Activated naive CD8-positive, alpha-beta T cell treated with anti-CD3 and anti-CD28 coated beads for 36 hours (primary cell): ENCODE measurements at places on chromosomes 5 and 9. TPM values are rescaled to one million over a fixed set of nuclear protein-coding genes. Genes with fewer than 3 reads are reported as not detected.
A peak's percentile ranks its signal among the peaks of the same experiment; 100 is the strongest.

Gene LEAP2
- total RNA-seq, result 1.8 TPM

Gene MEIKIN
- not detected for total RNA-seq

DNA sequence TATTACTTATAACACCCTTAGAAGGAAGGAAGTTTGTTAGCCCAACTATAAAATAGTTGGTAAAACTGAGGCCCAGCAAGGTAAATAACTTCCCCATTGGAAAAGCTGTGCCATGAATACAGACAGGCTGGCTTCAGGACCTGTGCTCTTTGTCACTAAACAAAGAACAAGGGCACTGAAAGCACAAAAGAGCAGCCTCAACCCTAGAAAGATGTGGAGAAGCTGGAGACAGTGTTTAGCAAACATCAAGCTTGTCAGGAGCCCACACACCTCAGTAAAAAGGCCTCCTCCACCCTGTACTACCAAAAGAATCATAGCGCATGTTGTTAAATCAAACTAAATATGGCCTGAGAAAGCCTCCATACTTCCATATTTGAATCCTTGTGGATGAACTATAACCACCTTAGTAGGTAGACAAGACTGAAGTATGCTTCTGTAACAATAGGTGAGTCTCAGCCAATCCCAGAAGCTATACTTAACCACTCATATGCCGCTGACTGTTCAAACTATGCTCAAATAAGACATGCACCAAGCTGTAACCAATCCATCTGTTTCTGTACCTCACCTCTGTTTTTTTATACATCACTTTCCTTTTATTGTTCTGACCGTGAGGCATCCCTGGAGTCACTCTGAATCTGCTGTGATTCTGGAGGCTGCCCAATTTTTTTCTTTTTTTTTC is 18.4 kb upstream of the SCGB3A2 start:
- no peak overlapping the region for H3K27ac ChIP-seq
- no peak for DNase-seq
- H3K4me1 ChIP-seq, result no peaks in the 10 kb centered on the region
- H3K4me3 ChIP-seq, result no peak overlapping the region

GRCh38 chr9:105305856-105306255 is 61.4 kb downstream of the SLC44A1 start:
- H3K36me3 ChIP-seq, result peaks cover 6% of the 10 kb centered on the region
- no peak overlapping the region for H3K4me3 ChIP-seq
- H3K27ac ChIP-seq, result no peak overlapping the region

GRCh38 chr5:69033690-69034089 is 60.1 kb upstream of the SLC30A5 start:
- H3K36me3 ChIP-seq, result no peaks in the 10 kb centered on the region
- no peak overlapping the region for H3K4me3 ChIP-seq
- no peaks in the 10 kb centered on the region for H3K27me3 ChIP-seq
- no peak overlapping the region for H3K27ac ChIP-seq
- no peaks in the 10 kb centered on the region for H3K4me1 ChIP-seq
- no peak for DNase-seq

DNA sequence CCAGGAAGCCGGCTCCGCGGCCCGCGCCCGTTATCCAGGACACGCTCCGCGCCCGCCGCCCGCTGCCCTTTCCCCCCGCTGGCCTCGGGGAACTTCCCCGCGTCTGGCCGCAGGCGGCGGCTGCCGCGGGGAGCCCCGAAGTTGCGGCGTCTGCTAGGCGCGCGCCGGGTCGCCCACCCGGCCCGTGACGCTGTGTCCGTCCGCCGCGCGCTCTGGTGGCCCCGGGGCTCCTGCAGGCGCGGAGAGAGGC is 621 bp upstream of the GCNT4 start:
- H3K27ac ChIP-seq, result no peak overlapping the region
- no peaks in the 10 kb centered on the region for H3K27me3 ChIP-seq
- H3K4me3 ChIP-seq, result peak overlapping the region; percentile 42
- H3K4me1 ChIP-seq, result peaks cover 79% of the 10 kb centered on the region
- DNase-seq, result peak; percentile 58

DNA sequence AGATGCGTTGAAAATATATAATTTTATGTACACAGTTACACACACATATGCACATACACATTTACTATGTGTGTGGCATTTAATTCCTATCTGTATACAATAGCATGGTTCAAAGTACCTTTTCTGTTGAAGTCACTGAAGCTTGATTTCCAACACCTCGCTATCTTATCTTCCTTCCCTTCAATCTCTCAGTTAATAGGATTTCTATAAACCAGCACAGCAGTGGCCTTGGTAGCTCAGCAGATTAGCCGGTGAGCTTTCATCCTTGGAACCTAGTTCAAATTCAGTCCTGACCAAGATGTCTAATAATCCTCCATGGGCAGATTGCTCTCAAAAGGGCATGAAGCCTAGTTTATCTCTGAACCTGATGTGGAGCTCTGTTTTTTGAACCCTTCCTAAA is 2389.5 kb downstream of the MAT2B start:
- H3K27me3 ChIP-seq, result no peaks in the 10 kb centered on the region
- H3K4me3 ChIP-seq, result no peak overlapping the region
- no peak overlapping the region for H3K27ac ChIP-seq
- H3K4me1 ChIP-seq, result no peaks in the 10 kb centered on the region
- no peaks in the 10 kb centered on the region for H3K36me3 ChIP-seq

- H3K27ac ChIP-seq, result no peak overlapping the region
- H3K4me1 ChIP-seq, result no peaks in the 10 kb centered on the region
- no peak for DNase-seq
Measured at GRCh38 chr5:121795511-121795910, 56.2 kb upstream of the FTMT start.
